ENCODE measurements at places on chromosomes 3 and 15.

- DNase-seq = no peak
These were observed 1.9 kb downstream of the OSBPL10 start for GRCh38 chr3:31979001-31979697.

DNA sequence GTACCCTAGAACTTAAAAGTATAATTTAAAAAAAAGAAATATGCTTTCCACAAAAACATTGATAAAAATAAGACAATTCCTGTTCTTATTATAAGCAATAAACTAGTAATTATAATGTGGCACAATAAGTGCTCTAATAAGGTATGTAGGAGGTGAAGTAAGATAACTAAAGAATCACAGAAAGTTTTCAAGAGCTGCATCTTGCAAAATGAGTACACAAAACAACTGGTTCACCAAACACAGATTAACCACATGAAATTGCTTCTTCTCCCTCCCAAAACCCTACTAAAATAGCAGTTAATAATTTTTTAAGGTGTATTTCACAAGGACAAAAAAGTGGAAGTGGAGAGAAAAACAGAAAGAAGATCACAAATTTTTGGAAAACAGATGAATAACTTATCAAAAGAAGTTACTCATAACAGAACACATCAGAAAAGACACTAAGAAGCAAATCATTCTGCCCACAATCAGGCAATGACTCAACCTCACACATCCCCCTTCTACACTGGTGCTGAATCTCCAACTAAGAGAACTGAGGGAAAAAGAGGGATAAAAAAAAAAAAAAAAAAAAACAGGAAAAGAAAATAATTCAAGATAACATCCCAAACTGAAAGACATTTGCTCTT lies 64.2 kb downstream of the TBC1D5 start:
- peak; percentile 33 for DNase-seq

DNA sequence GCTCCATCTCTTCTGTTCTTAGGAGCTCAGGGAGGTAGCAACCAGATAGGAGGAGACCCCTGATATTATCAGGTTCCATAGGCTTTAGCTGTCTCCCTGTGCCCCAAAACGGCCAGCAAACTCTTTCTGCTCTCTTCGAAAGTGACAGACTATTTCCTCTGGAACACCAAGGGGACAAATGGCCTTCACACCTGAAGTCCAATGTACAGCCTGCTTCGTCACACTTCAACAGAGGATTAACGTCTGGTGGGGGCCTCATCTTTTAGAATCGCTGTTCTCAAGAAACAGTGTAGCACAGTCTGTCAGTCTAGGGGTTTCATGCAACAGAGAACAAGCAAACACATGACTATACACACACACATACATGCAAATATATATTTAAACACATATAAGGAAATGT lies 152.4 kb upstream of the SETMAR start:
- no peak for DNase-seq

DNA sequence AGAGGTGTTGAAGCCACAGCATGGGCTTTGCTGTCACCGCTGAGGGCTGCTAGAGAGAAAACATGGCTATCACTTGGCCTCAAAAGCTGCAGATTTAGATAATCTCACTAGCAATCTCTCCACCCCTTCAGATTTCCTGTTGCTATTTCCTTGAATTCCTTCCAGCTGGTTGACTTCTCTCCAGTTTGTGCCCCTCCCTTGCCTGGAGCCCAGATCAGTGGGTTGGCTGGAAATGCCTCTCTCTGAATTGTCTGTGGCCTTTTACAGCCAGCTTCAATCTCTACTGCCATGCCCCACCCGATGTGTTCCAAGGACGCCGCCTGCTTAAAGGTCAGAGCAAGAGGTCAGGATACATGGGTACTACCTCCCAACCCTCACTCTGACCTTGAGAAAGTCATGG lies 294.1 kb downstream of the NTRK3 start:
- no peak for DNase-seq

GRCh38 chr3:50606596-50606995 lies 5.0 kb downstream of the CISH start:
- DNase-seq = no peak

DNA sequence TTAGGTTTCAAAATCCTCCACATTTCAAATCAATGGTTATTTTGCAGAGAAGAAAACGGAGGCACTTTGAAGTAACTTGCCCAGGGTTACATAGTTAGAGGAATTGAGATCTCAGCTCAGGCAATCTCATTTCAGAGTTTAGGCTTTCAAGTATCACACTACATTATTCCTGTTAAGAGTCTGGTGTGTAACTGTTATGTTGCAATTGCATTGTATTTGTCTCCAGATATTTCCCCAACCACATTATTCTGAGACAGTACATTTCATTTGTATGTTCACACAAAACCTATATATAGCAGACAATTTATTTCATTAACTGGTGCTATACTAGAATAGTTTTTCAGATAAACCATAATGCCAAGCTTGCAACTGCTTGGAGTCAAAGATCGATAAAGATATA lies 154.2 kb upstream of the TSPAN3 start:
- DNase-seq = no peak

DNA sequence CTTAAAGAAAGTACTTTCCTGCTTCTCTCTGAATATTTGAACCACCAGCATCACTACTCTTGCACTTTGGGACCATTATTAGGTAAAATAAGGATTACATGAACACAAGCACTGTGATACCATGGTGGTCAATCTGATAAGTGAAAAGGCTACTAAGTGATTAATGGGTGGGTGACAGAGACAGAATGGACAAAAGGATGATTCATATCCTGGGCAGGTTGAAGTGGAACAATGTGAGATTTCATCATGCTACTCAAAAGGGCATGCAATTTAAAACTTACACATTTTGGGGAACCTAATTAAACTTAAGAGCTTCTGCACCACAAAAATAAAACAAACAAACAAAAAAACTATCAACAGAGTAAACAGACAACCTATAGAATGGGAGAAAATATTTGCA lies 172.0 kb upstream of the CD96 start:
- no peak for DNase-seq

DNA sequence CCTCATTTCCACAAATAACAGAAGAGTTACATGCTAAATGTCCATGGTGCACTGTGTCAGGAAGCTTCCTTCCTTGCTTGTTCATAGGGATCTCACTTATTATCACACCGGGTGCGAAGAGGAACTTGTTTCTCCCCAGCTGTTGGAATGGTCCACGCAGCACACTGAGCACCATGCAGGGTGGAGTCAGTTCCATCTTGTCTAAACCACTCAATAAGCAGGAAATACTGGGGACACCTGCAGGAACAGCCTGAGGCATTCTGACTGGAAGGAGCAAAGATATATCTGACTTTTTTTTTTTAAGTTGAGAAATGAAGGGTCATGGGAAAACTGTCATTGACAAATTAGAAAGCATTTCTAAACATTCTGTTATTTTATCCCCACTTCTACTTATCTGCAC lies 70.0 kb upstream of the WDR72 start:
- DNase-seq = no peak

DNA sequence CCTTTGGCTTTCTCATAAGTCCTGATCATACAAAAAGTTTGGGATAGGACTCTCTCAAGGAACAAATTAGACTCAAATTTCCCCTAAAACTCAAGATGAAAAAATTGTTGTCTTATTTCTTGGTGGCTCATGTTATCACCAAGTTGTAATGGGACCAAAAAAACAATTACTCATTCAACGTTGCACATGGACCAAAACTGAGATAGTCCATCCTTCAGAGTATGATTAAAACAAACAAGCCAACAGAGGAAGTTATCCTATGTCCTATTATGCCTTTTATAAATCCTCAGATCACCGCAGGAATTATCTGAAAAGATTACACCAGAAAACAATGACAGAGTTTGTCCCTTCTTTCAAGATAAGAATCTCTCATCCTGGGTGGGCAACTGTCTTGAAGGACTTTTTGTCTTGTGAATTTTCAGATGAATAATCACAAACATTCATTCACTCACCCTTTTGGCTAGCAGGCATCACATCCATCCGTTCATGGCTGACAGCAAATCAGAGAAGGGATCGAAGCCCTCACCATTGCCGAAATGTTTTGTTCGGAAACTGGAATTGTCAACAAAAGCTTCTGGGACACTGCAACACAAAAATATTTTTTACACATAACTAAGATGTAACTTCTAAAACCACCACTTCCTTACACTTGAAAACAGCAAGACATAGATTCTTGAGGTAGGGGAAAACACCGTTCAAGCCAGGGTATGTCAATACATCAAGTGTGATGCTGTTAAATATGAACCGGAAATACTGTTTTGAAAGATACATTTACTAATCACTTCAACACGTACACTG lies 90.4 kb downstream of the FOXP1 start:
- no peak for DNase-seq

DNA sequence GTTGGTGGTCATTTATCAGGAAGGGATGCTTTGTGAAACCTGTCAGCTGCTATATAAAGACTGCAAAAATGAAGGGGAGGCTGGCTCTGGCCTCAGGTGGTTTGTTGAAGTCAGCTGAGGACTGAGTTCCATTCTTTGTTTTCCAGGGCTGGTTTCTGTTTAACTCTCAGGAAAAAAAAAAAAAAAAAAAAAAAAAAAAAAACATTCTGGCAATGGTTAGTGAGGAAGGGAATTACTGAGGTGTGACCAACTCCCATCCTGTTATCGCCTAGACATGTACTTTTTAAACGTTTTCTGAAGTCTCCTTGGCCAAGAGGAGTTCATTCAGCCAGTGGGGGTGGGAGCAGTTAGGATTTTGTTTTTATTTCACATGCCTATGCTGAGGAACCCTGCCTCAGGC lies 316.3 kb downstream of the OXSM start:
- DNase-seq = no peak

GRCh38 chr3:44464509-44464908 lies 13.0 kb downstream of the ZNF445 start:
- DNase-seq = no peak

- peak; percentile 89 for DNase-seq
These were observed 43.1 kb upstream of the TOPAZ1 start for GRCh38 chr3:44198284-44199269.

DNA sequence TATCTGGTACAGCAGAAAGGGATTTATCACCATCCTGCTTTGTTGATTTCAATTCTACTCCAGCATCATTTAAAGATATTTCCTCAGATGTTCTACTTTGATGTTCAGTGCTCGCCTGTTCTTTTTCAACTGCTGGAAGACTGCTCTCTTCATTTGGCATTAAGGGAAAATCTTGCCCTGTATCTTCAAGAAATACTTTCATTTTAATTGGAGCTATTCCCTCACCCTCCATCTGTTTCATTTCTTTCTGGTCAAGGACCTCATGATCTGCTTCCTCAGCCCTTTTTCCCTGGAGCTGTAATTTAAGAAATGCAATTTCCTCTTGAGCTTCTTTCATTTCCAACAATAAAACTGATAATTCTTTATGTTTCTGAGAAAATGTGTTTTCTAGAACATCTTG lies 37.8 kb upstream of the HCLS1 start:
- no peak for DNase-seq

GRCh38 chr15:84552896-84553295 lies 47.9 kb upstream of the ZSCAN2 start:
- no peak for DNase-seq

DNA sequence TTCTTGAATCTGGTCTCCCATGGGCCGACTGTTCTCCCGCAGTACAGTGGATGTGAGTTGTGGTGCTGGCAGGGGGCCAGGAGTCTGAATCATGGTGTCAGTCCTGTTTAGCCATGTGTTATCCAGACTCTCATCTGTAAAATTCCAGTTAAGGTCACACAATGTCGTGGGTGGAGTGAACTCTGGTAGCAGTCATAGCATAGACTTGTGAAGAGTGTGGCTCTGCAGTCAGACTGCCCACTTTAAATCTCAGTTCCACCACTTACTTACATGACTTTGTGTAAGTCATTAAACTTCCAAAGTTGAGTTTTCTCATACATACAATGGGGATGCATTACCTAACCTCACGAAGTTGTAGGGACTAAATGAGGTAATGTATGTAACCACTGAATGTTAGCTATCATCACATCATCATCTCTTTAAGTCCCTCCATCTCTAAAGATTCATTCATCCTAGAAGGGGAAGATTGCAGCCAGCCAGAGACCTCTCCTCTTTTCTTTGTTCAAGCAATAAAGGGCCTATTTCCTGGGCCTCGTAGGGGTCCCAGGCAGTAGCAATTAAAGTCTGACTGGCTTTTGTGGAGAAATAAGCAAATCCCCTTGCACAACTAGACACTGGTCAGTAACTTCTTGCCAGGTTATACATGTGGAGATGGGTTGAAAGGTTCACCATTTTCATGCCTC lies 93.9 kb downstream of the PCCB start:
- peak; percentile 28 for DNase-seq

DNA sequence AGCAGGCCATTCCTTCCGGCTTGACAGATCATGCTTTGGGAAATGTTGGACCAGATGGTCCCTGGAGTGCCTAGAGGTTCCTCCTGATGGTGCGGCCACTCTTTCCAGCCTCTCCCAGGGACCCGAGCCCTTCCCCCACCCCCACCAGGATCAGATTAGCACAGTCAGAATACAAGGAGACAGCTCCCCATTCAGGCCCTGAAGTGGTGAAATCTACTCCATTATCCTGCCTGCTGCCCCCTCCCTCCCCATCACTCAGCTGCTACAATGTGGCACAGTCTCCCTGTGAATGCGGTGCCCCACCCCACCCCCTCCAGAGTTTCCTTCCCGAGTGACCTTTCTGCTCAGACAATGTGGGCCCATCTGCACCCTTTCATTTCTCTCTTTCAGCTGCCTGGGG lies 29.4 kb downstream of the RNU5B-1 start:
- DNase-seq = no peak

DNA sequence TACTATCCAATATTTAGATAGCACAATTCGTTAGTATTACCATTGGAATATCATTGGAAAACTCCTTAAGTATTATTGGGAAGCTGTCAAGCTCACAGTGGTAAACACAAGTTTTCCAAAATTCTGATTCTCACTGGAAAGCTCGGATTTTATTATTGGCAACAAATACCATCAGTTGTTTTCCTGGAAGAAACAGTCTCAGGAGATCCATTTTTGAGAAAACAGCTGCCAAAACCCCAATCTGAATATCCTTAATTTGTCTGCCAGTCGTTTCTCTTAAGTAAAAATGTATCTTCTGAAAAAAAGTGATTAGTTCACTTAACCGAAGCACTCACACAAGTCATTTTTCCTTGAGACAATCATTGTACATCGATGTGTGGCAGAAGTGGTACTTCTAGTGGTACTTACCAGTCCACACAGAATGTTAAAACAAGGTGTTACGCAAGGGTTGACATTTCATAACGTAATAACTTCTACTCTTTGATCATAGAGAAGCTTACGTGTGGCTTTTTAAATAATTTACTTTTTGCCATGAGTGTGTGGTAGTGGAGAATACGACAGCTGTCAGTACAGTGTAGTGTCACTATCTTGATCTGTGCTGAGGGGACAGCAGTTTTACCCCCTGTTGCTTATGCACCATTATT lies 74.9 kb downstream of the FAM43A start:
- DNase-seq = no peak

Data from suppressor macrophage treated with lipopolysaccharide for 1 hour (primary cell).